ENCODE measurements at places on chromosomes 7 and 10.

DNA sequence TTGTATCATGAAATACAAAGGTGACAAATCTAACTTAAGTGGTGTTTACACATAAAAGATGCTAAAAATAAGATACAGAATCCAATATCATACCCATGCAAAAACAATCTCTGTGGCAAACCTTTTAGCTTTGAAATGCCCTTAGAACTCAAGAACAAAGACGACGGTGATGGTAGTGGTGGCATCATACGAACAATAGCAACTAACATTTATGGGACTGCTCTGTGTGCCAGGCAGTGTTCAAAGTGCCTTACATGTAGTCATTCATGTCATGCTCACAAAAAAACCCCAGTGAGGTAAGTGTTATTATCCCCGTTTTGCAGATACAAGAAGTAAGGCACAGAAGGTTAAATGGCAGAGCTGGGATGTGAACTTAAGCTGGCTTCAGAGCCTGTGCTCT lies 563.9 kb downstream of the PARD3 start:
- no peak for DNase-seq

- no peak for DNase-seq
Observed at GRCh38 chr7:131957338-131958020, 401.1 kb upstream of the PODXL start.

GRCh38 chr7:149824748-149825566 lies 13.2 kb upstream of the ZNF862 start:
- no peak for DNase-seq

- no peak for DNase-seq
Observed at GRCh38 chr10:112950714-112951358, 789 bp downstream of the TCF7L2 start.

DNA sequence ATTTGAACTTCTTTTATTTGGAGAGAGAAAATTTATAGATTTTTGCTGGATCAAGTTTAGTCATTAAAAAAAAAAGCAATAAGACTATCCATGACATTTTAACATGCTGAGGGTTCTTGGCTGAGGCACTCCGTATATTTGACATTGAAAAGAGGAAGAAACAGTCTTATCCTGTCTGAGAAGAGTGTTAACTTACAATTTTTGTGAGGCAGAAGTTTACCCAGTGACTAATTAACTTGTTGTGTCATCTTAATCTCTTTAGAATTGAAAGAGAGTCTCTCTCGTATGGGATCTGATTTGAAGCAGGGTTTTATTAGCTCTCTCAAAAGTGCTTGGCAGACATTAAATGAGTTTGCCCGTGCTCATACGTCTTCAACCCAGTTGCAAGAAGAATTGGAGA lies 39.3 kb downstream of the SEC23IP start:
- no peak for DNase-seq

DNA sequence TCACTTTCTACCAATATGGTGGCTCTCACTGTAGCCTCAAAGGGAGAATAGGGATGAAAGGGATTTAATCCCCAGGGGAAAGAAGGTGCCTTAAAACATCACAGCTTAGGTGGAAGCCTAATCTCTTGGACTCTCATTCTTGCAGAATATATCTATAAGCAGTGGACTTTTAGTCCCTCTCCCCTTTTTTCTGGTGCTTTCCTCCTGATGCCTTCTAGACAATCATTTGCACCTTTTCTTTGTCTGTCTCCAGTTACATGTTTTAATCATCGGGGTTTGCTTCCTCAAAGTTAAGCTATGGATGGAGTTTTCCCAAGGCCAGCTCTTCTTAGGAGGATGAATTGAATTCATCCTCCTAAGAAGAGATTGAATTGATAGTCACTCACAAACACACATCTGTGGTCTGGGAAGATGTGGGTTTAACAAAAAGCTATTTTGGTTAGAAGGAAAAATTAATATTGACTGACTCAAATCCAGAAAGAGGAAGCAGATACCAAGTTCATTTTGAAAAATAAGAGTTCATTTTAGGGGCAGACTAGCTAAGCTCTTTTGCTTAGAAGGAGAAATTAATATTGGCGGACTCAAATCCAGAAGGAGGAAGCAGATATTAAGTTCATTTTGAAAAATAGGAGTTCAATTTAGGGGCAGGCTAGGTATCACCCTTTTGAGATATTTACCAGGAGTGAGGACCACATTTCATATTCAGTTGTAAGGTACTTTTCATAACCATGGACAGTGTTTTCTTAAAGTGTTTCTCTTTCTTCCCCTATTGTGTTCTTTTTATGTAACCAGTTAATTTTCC lies 35.2 kb upstream of the PLEKHS1 start:
- no peak for DNase-seq

DNA sequence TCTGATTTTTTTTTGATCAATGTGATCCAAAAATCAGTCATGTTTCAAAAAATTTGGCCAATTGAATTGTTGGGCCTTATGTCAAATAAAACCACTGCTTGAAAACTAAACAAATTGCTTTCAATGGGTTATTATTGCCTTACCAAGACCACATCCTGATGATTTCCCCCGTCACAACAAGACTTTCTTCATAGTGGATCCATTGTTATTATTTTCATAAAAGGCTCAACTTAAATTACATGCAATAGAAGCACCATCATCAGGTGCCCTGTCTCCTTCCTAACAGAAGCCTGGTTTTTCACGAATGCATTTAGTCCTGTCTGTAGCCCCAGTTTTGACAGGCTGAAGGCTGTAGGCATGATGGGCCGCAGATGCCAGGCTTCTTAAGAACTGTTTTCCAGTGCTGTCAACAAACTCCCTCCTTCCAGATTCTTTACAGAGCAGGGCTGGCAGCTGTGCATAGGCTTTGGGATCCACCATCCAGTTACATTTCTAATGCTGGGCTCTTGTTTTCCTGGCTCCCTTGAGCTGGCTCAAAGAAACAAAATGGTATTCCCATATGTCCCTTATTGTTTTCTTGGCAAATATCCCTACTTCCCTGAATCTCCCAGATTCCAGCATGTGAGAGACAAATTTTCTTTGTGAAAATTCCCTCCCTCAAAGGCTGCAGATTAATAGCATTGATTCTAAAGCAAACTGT lies 302.0 kb downstream of the TWIST1 start:
- no peak for DNase-seq

DNA sequence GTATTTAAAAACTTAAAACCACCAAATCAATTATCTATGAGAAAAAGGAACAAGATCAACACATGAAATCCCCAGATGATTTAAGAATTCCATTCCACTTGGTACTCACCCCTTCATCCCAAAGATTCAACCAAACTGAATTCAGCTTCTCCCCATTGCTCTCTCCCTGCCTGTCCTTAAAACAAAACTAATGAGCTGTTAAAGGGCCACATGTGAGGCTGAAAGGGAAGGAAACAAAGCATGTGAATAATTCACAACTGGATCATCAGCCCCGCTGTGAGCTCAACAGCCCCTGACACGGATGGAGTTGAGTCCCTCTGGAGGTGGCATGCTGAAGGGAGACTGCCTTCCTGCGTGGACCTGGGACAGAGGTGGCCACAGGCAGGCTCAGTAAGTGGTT lies 32.9 kb downstream of the VOPP1 start:
- DNase-seq = no peak

DNA sequence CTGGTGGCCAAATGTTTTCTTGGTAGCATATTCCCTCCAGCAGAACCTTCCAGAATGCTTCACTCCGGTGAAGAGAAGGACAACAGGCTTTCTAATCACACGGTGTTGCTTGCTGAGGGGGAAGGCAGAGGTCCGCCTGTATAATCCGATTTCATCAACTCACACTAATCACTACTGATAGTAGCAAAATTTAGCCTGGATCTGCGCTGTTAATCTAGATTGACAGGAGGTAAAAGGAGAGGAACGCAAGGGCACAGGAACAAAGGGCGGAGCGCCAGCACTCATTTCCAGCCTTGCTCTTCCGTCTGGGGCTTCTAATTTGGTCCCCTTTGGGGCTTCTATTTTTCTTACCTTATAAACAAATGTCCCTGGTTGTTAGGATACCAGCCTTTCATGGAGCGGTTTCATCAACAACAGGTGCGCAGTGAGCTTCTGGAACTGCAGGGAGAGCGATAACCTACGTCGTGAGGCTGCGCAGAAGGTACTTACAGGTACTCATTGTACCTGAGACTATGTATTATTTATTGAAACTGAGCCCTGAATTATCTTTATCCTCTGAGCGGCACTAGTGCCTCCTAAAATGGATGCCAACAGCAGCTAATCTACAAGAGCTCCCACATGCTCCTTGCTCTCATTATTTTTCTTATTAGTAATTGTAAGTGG lies 150.6 kb downstream of the CACNB2 start:
- DNase-seq = no peak

- no peak for DNase-seq
Observed at GRCh38 chr7:145293228-145293701, 457.4 kb upstream of the TPK1 start.

GRCh38 chr10:71502190-71502589 lies 105.5 kb downstream of the CDH23 start:
- no peak for DNase-seq

DNA sequence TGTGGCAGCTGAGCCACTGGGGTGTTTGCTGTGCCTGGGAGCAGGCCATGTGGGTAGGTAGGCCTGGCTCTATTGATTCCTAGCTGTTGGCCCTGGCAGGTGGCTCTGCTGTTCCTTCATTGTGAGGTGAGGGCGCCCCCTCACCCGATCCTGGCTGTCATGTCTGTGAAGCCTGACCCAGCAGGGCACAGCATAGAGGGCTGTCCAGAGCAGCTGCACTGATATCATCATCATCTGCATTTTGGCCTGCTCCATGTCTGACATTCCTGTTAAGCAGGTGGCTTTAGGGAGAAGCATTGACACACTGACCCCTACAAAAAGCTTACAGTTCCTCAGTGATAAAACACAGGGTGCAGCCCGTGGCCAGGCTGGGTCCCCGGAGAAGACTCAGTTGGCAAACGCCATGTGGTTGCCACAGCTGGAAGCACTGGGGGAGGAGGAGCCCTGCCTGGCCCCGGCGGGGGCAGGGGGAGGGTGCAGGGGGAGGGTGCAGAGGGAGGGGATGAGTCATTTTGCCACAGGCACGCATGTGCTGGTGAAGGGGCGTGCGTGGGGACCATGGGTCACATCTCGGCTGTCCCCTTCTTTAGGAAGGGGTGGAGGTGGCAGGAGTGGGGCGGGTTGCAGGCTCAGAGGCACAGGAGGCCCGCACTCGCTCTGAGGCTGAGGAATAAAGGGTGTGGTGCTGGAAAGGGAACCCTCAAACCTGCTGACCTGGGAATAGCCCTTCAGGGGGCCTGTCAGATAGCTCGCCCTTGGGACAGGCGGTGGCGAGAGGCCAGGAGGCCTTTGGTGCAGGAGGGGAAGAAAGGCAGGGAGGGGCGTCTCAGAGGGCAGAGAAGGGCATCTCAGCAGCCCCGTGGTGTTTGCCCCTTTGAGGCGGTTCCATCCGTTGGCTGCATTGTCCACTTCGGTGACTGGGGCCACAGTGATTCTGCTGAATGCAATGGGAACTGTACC lies 31.6 kb downstream of the IKZF1 start:
- DNase-seq = no peak

DNA sequence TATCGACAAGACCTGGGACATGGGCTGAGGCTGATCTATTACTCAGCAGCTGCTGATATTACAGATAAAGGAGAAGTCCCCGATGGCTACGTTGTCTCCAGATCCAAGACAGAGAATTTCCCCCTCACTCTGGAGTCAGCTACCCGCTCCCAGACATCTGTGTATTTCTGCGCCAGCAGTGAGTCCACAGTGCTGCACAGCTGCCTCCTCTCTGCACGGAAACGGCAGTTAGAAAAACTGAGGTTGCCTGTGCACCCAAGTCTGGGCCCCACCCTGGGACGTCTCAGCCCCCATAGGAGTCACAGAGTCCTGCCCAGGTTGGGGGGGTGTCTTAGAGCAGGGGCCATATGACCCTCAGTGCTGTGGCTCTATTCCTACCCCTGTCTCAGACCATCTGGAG lies 167.4 kb upstream of the PRSS58 start:
- no peak for DNase-seq

GRCh38 chr7:158811461-158811860 lies 17.8 kb downstream of the ESYT2 start:
- no peak for DNase-seq

- no peak for DNase-seq
Observed at GRCh38 chr10:6678211-6678803, 98.2 kb upstream of the PRKCQ start.

DNA sequence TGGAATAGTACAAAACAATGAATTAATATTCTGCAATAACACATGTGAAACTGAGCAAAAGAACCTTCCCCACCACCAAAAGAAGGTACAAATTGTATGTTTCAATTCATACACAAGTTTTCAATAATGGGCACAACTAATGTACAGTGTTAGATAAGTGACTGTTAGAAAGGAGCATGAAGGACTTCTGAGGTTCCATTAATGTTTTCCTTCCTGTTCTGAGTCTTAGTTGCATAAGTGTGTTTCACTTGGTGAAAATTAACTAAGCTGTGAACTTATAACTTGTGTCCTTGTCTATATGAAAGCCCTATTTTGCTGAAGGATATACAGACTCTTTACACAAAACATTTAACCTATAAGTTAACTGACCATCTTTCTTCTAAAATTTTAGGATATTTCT lies 8.2 kb downstream of the GSAP start:
- no peak for DNase-seq

DNA sequence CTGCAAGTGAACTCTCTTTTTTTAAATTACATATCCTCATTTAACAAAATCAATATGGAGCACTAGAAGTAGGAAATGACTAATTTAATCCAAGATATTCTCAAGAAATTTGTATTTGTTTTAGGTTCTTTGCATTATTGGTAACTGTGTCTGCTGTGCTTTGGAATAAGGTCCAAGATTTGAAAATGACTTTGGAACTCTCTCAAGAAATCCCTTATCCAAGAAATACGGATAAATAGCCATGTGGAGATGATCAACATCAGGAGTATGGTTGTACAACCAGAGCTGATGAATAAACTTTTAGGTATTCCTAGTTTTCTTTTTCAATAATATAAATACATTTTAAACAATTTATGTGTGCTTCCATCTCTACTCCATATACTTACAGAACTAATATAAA lies 279.9 kb upstream of the SEMA3C start:
- no peak for DNase-seq

DNA sequence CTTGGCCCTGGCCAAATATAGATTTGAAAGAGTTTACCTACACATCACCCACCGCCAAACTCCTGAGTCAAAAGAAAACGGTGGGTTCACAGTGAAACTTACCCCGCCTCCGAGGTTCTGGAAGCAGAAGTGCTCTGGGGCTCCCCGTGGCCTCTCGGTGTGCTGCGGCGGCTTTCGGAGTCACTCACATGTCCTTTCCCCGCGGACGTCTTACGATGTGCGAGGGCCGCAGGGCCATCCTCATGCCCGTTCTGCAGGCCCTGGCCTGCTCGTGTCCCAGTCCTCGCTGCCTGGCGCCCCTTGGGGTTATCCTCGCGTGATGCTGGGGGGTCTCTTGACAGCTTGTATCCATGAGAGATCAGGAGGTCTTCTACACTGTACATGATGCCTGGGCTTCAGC lies 12.0 kb downstream of the JCAD start:
- no peak for DNase-seq

GRCh38 chr7:150926066-150926465 lies 52.1 kb downstream of the KCNH2 start:
- no peak for DNase-seq

DNA sequence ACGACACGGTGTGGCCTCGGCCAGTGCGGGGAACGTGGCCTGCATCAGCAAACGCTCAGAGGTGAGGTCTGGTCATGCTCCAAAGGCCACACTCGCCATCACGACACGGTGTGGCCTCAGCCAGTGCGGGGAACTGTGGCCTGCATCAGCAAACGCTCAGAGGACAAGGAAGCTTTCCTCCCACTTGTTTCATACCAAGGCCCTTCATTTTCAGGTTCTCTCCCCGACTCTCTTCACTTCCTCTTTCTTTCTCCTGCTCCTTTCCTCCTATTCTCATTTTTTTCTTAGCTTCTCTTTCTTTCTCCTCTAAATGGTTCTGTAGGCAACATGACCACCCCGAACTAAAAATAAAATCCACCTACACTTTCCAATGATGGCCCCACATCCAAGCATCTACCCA lies 384.4 kb upstream of the SHH start:
- no peak for DNase-seq

All from NCI-H187 (cell line).